CD4-positive, alpha-beta T cell treated with Interleukin-1 beta for 1 hour (primary cell): ENCODE measurements at places on chromosomes 3 and 15.

- DNase-seq, result no peak
Observed at GRCh38 chr3:126130081-126130855, 46.3 kb upstream of the SLC41A3 start.

GRCh38 chr3:15420871-15421270, 6.5 kb downstream of the METTL6 start:
- no peak for DNase-seq

- no peak for DNase-seq
Observed at GRCh38 chr15:44015545-44016305, 179.3 kb downstream of the FRMD5 start.

DNA sequence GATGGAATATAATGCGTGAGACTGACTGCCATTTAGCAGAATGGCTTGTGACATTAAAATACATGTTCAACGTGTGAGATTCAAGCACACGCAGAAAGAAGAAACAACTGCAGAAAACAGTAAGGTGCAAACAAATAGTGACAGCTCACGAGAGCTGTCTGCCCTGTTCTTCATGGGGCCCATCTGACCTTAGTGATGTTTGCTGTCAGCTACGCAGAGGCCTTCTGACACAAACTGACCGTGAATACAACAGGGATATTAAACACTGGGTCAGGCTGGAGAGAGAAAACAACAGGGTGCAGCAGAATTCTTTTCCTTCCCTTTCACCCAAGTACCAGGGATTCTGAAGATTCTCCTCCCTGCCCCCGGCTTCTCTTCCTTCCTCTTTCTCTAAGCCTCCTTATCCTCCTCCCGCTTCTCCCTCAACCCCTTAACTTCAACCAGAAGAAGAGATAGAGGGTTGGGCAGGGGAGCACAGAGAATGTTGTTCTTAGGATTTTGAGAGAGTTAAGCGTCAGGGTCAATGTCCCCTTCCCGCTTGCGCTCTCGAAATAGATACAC, 2.1 kb downstream of the TNFAIP8L3 start:
- DNase-seq, result no peak

DNA sequence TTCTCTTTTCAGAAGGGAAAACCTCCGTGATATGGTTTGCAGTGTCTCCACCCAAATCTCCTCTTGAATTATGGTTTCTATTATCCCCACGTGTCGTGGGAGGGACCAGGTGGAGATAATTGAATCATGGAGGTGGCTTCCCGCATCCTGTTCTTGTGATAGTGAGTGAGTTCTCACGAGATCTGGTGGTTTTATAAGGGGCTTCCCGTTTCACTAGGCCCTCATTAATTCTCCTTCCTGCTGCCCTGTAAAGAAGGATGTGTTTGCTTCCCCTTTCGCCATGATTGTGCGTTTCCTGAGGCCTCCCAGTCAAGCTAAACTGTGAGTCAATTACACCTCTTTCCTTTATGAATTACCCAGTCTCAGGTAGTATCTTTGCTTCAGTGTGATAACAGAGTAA, 692.7 kb upstream of the GRM7 start:
- DNase-seq, result no peak

DNA sequence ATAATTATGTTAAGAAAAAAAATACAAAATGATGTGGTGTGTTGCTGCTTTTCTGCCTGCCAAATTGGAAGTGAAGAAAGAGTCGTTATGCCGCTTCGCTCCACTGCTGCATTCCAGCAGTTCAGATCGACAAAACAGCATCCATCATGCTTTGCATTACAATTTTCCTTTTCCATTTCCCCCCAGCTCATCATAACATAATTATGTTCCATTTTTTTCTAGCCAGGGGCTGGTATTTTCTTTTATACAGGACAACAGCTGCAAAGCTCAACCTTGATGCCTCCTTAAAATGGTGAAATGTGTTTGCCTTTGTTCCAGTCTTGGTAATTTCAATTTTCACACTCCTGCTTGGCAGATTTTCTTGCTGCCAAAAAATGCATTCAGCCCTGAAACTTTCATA, 44.9 kb upstream of the KBTBD12 start:
- DNase-seq, result no peak

GRCh38 chr15:59157840-59158700, 48.6 kb upstream of the LDHAL6B start:
- DNase-seq, result no peak

GRCh38 chr3:42012383-42012934, 50.6 kb upstream of the ULK4 start:
- peak; percentile 54 for DNase-seq

DNA sequence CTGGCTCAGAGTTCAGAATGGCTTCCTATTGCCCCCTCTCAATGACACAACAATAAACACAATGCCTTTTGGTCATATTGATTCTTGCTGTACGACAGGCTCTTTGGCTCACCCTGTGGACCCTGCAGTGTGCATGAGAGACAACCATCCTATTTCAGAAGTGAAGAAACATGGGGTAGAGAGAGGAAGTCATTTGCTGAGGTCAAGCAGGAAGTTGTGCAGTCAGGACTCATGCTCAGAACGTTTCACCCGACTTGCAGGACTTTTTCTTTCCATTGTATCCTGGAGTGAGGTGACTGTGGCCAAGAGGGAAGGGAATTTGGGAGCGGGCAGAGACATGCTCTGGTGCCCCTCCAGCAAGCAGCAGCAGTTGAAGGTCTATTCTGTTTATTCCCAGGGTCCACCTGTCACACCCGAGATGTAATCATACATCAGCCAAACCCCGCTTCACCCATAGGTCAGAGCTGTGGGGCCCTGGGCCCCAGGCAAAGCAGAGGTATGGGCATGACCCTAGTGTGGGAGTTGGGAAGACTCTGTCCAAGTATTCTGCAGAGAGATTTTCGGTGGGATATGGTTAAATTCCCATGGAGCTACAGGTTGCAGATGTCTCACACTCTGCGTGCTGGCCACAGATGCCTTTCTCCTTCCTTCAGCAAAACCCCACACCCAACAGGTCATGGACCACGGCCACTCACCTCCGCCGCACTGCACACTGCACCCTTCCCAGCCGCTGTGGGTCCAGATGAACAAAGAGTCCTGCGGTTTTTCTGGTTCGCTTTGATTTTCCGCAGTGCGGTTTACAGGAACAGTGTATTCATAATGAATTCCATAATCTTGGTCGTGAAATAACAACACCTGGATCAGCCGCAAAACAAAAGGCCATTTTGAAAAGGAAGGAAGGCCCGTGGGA, 290.6 kb downstream of the ADAMTS17 start:
- DNase-seq, result no peak

- no peak for DNase-seq
Observed at GRCh38 chr15:92612891-92613290, 42.7 kb downstream of the FAM174B start.

- DNase-seq, result no peak
Observed at GRCh38 chr3:32886296-32886695, 65.1 kb upstream of the CCR4 start.

DNA sequence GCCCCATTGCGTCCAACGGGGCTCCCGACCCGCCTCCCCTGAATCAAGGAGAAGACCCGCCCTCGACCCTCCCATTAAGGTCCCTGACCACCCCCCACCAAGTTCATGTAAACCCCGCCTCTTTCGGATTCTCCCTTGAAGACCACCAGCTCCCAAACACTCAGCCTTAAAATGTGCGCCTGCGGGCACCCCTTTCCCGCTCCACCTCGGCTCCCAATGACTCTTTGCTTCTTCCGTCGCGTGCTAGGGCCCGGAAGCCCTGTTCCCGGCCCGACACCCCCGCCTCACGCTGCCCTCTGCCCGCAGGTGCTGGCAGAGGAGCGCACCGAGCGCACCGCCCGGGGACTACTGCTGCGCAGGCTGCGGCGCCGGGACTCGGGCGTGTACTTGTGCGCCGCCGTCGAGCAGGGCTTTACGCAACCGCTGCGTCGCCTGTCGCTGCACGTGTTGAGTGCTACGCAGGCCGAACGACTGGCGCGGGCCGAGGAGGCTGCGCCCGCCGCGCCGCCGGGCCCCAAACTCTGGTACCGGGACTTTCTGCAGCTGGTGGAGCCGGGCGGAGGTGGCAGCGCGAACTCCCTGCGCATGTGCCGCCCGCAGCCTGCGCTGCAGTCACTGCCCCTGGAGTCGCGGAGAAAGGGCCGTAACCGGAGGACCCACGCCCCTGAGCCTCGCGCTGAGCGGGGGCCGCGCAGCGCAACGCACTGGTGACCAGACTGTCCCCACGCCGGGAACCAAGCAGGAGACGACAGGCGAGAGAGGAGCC, 2.7 kb upstream of the LSMEM2 start:
- DNase-seq, result peak; percentile 19

- DNase-seq, result no peak
Observed at GRCh38 chr3:119257111-119257510, 16.4 kb upstream of the B4GALT4 start.

- no peak for DNase-seq
Observed at GRCh38 chr3:113096188-113096892, 105.6 kb downstream of the GTPBP8 start.

DNA sequence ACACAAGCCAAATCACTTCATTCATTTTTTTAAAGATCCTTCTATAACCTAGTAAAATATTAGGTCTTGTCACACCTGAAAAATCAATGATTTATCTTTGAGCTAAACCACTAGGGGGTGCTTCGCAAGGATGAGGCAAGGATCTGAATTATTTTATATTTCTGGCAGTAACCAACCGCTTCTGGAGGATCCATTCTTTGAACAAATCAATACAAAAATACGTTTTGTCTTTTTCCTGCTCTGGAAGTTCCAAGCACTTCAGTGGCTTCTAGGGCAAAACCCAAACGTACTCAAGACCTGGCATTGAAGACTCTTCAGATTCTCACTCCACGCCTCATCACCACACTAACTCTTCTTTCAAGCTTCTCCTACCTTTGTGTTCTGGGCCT, 486 bp downstream of the LSG1 start:
- DNase-seq, result peak; percentile 65

DNA sequence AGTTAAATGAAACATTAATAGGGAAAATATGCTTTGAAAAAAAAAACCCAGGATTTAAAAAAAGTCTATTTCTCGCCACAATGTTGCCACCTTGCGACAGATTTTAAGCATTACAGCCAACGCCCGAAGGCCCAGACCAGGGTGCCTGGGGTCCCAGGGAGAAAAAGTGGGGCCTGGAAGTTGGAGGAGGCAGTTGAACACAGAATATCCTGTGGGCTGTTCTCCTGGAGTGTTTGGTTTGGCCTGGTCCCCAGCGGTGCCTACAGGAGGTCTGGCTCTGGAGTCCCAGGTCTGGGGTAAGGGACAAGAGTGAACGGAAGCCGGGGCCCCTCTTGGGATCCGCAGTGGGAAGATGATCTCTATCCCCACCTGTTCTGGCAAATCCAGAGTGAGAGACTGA, 3.4 kb downstream of the RNU6-1 start:
- peak; percentile 69 for DNase-seq

DNA sequence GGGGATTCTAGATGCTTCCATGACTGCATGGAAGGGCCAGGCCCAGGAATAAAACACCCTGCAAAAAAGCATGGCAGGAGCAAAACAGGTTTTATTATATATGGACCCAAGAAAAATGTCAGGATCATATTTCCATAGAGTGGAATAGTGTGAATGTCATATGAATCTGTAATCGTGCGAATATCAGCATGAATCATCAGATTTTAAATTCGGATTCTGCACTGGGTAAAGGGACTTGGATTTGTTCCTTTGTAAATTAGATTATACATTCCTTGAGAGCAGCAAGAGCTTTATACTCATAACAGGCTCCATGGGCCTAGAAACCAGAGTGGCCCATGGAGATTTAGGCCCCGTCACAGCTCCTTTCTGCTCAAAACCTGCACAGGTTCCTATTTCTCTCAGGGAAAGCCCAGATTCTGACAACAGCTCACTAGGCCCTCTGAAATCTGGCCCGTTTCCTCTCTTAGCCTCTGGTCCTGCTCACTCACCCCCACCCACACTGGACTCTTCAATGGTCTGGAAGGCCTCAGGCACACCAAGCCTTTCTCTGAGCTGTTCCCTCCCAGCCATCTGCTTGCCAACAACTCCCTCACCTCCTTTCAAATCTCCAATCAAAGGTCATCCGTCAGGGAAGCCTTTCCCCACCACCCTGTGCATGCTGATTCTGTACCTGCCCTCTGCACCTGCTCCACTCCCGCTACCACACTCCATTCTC, 76.0 kb downstream of the FEM1B start:
- no peak for DNase-seq

DNA sequence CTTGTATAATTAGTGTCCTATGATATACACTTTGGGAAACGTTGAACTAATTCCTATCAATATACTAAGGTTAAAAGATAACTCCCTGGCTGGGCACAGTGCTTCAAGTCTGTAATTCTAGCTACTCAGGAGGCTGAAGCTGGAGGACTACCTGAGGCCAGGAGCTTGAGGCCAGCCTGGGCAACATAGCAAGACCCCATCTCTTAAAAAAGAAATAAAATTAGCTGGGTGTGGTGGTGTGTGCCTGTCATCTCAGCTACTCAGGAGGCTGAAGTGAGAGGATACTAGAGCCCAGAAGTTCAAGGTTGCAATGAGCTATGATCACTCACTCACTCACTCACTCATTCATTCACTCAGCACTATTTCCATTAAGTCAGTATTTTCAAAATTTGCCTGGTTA, 55.2 kb downstream of the SLC12A6 start:
- no peak for DNase-seq
